Mammary epithelial cell (primary cell): ENCODE measurements at places on chromosomes 12 and 14. TPM values are rescaled to one million over a fixed set of nuclear protein-coding genes. Genes with fewer than 3 reads are reported as not detected.

Gene SERPINA5
- total RNA-seq = 1.7 TPM

Gene KLRB1
- total RNA-seq = not detected

- DNase-seq = no peak
These were observed 180.5 kb downstream of the CAND1 start for GRCh38 chr12:67449591-67450052.

- DNase-seq = peak; percentile 60
These were observed 111.0 kb downstream of the SCARB1 start for GRCh38 chr12:124752437-124753227.

GRCh38 chr14:26606729-26607312, 9.0 kb upstream of the NOVA1 start:
- DNase-seq = no peak
